Stimulated activated CD4-positive, alpha-beta T cell treated with anti-CD3 and anti-CD28 coated beads, Interleukin-12 subunit alpha, Interleukin-12 subunit beta, amount 100 ng/mL, for 24 hours (primary cell): ENCODE measurements at places on chromosomes 7 and 10.
A peak's percentile ranks its signal among the peaks of the same experiment; 100 is the strongest.

DNA sequence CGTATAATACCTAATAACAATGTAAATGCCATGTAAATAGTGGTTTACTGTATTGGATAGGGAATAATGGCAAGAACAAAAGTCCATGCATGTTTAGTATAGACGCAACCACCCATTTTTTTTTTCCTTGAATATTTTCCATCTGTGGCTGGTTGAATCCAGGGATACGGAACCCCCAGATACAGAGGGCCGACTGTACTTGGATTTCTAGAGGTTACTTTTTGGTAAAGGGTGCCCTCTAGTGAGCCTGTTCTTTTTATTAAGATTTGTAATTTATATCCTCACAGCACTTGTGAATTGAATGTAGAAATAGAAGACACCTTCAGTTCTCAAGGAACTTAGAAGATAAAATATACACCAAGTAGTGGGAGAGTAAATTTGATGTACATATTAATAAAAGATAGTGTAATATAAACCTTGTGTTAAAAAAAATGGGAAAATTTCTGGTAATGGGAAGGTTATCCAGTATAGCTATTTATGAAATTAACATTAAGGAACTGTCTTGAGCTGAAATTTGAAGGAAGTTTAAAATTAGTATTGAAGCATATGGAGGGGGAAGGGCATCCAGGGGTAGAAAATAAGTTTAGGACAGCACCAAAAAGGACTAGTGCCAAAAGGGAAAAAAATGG, 32.0 kb downstream of the EXOC6 start:
- no peak for DNase-seq

DNA sequence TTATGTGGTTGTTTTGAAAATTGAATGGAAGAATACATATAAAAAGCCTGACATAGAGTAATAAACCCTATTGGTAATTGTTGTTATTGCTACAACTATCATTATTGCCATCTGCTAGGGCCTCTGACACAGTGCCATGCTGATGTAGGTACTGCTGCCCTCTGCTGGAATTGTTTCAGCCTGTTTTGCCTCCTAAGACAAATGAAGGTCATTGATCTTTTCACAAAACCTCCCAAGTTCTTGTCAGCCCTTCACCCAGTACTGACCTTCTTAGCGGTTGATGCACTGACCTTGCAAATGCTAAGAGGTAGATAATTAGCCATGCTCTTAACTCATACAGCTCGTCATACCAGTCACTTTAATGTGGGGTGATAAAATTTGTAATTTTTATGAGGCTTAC, 975.2 kb downstream of the SORCS1 start:
- peak; percentile 6 for DNase-seq

GRCh38 chr10:44418637-44419036, 33.7 kb upstream of the CXCL12 start:
- no peak for DNase-seq

DNA sequence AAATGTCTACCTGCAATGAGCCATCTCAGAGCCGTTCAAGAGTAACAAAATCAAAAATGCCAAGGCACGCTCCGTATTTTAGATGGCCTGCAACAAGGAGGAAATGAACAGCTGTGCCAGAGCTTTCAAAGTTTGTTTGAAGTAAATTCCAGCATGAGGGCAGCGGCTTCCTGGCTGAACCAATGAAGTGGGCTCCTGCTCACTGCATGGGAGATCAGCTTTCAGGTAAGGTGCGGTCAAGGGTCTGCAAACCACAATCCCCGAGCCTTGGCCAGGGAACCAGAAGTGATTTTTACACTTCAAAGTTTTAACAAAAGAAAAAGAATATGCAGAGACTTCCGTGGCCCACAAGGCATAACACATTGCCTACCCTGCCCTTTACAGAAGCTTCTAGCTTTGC, 120.6 kb downstream of the DIP2C start:
- no peak for DNase-seq

DNA sequence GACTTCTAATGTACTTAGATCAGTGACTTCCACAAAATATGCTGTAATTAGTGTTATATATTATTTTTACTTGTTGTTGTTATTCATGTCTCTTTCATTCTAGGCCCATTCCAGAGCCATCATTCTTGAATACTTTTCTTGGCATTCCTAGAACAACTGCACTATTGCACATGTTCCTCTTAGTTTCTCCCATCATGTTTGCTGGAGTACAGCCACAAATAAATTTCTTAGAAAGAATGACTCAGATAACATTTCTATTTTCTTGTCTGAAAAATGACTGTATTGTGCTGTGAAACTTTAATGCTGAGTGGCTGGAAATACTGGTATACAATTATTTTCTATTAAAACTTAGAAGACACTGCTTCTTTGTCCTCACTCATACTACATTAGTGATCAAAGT, 651.0 kb upstream of the STEAP1 start:
- no peak for DNase-seq

- no peak for DNase-seq
Observed at GRCh38 chr7:159104188-159104920, 40.3 kb downstream of the VIPR2 start.

DNA sequence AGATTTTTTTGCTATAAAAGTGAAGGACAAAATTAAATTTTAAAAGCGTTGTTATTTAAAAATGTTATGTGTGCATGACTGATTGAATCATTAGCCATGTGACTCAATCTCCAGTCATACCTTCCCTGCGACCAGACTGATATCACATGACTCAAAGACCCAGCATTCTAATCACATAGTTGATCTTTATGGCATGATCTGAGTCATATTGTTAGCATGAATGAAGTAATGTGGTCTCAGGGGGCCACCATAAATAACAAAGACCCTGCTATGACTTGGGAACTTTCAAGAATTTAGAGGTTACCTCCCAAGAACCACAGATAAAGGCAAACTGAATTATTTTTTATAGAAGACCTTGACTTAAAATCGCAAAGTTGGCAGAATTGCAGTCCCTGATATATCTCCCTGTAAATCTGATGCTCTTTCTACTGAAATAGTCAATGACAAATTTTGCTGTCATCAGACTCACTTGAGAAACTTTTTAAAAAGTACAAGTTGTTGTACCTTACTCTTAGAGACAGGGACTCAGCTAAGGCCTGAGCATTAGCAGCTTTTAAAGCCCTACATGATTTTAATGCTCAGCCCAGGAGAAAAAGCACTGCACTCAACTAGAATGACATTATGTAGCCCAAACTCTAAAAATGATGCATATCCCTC, 717.3 kb downstream of the XPNPEP1 start:
- no peak for DNase-seq

GRCh38 chr7:55177068-55177530, 158.3 kb downstream of the EGFR start:
- DNase-seq = no peak

DNA sequence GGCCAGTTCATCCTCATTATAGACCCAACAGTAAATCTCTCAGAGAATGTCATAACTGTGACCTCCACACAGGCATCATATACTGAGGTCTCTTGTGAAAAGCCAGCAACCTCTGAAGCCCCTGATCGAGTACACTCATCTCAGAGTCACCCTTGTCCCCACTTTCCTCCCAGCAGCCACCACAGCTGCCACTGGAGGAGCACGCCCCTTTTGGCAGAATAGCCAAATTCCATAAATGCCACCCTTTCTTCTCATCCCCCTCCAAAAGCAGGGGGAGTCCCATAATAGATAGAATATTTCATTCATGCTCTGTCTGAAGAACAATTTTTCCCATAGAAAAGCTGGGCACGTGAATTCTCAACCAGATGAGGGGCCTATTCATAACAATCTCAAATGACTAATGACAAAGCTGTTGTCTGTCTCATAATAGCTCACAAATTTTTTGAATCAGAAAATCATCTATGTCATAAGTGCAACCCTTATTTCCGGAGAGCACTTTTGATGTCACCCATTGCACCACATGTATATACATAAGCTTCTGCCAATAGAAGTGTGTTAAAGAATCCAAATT, 47.4 kb downstream of the SGMS1 start:
- no peak for DNase-seq

DNA sequence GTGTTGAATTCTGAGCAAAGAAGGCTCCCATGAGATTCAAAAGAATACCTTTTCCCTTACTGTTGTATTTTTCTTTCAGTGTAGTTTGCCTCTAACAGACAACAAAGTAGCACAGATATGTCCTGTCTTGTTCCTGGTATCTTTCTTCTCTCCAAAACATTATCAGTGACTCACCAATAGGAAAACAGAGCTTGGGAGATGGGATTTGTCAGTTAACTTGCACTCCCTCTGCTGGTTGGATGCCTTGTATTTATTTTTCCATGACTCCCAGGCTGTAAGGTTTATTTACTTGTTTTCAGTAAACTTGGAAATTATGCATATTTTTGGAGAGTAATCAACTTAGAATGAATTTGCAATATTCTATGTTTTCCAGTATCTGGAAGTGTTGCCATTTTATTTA, 129.7 kb downstream of the SAMD9 start:
- DNase-seq = no peak

DNA sequence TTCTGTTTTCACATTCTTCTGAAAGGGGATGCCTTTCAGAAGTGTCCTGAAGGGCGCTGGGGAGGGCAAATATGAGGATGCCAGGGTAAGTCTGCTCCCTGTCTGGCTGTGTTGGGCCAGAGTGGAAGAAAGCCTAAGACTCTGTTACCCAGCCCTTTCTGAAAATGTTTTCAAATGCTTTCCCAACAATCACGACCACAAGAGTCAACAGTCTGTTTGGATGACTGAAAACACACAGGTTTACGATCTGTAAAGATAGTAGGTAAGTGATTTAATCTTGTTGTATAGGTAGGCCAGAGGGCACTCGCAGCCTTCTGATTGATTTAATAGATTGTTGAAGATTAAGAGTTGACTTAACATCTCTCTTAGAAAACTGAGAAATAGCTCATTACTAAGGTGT, 13.2 kb downstream of the SGPL1 start:
- DNase-seq = no peak

DNA sequence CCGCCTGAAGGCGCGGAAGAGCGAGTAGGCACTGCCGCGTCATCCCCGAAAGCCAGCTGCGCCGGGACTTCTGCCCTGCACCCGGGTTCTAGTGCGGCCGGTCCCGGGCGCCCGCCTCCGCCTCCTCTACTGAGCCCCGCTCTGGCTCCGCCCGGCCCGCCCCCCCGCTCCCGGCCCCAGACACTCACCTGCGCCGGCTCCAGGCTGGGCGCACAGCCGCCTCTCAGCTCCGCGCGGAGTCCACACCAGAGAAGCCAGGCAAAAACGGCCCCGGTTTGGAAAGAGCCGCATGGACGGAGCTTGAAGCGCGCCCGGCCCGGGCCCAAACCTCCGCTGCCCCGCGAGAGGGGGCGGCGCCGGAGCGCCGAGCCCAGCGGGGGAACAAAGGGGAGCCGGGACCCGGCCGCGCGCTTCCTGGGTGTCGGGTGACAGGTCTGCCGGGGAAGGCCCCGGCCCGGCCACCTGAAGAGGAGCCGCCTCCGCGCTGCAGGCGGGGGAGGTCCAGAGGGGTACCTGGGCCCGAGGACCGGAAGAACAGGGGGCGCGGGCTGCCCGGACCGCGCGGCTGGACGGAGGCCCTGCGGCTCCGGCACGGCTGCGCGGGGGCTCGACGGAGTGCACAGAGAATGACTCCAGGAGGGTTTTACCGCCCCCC, 168.2 kb downstream of the NRF1 start:
- no peak for DNase-seq

- no peak for DNase-seq
Observed at GRCh38 chr10:32692174-32692573, 246.2 kb downstream of the CCDC7 start.

DNA sequence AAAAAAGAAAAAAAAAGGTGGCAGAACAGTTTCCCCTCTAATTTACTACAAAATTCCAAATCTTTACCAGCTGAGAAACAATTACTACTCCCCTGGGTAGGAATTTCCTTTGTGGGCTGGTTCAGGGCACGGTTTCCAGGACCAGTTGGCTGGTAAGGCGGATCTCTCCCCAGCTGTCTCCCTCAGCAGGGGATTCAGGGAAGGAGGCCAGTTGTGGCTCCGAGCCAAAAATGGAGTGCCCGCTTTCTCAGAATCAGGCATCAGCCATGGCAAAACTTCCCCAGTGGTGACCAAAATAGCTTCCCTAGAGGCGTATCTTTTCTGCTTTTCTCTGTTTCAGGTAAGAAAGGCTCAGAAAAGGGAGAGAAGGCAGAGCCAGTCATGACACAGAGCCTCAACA, 91.2 kb downstream of the ZNF22 start:
- no peak for DNase-seq

DNA sequence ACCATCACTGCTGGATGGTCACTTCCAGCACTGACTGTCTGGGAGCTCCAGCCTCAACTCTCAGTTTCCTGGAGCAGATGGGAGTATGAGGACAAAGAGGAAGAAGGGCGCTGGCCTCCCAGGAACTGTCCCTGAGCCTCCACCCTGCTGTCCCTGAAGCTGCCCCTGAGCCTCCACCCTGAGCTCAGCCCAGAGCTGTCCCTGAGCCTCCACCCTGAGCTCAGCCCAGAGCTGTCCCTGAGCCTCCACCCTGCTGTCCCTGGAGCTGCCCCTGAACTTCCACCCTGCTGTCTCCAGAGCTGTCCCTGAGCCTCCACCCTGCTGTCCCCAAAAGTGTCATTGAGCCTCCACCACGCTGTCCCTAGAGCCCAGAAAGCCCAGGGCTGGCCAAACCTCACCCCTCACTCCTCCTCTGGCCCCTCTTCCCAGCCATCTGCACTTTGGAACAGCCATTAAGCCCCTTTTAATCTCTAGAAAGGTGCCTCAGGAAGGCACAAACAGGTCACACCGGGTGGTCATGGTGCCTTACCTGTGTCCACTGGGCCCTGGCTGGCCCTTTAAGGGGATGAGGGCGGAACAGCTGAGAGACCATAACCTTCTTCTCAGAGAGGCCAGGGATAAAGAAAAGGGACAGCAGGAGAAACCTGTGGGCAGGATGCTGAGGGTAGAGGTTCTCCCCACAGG, 30.6 kb upstream of the TUBB8 start:
- no peak for DNase-seq

- DNase-seq = no peak
Observed at GRCh38 chr10:95478935-95479334, 82.2 kb downstream of the SORBS1 start.

DNA sequence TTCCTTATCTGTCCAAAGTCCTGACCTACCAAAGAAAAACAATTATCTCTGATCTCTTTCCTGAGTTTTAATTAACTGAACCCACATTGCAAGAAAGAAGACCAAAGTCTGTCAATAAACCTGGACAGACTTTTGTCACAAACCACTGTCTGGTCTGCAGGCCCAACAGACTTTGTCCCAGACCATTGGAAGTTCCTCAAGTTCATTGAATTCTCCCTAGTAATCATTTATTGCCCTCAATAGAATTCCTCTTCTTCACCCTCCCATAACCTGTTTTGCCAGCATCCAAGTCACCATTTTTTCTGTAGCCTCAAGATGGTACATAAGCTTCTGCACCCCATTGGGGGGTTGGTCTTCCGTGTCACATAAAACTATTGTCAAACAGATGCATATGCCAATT, 3.9 kb upstream of the DNMBP start:
- DNase-seq = no peak

DNA sequence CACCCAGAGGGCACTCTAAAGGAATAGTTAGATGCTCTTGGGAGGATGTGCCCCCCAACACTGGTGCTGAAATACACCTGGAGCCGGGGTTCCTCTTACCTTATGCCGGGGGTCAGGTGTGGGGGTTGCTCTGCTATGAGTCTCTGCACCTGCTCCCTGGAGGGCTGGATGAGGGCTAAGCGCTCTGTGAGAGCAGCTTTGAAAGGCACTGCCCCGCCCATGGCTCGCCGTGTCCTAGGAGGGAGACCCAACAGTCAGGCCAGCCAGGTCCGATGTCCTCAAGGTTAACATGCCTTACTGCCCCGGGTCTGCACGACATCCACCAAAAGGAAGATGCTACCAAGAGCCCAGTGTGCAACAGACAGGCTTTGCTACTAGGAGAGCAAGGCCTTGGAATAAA, 31.7 kb downstream of the PSPH start:
- no peak for DNase-seq
